ENCODE measurements at places on chromosomes 2 and 18.

DNA sequence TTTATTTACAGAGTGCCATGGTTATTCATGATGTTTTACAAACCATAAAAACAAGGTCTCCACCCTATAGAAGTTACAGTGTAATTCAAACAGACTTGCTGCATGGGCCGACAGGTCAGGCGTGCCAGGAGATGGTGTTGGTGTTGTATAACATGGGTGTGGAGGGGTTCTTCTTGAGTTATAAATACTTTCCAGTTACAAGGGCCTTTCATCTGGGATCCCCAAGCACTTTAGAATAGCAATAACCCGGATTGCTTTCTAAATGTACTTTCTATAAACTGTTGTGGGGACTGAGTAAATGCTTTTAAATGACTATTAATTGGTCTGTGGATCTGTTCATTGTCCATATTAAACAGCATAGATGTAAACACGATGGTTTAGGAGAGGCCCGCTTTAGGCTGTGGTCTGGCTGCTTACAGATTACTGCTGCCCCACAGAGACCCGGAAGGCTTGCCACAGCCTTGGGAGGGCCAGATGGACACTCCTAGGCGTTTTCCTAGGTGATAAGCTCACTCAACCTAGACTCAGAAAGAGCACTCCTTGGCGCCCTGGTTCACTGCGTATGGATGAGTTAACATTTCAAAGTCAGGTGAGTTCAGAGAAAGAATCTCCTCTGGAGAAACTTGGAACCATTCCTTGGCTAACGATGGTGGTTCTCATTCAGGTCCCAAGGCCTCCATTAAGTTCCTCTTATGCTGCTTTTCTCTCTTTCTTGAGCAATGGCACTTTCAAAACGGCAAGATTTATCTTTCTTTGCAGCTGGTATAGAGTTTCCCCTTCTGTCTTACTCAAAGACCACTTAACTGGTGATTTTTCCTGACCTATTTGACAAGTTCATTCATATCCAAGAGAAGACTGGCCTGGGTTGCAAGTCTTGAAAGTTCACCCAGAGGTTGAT is 3.6 kb upstream of the KIAA2012 start:
- DNase-seq = no peak

GRCh38 chr2:41626936-41627335 is 420.9 kb upstream of the PKDCC start:
- DNase-seq = no peak

DNA sequence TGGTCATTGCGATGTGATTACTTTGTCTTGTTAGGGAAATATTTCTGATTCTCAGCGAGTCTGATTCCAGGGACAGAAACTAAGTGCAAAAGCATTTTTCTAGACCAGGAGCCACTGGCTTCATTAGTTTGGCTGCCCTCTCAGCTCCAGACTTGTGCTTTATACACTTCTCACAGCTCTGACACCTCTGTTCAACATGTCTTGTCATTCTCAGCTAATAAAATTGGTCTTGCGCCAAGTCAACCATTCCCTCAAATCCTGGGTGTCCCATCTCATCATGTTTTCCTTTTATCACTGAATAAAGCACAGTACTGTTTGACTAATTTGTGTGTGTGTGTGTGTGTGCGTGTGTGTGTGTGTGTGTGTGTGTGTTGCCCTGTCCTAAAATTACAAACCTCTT is 215.5 kb upstream of the EPHA4 start:
- DNase-seq = no peak

DNA sequence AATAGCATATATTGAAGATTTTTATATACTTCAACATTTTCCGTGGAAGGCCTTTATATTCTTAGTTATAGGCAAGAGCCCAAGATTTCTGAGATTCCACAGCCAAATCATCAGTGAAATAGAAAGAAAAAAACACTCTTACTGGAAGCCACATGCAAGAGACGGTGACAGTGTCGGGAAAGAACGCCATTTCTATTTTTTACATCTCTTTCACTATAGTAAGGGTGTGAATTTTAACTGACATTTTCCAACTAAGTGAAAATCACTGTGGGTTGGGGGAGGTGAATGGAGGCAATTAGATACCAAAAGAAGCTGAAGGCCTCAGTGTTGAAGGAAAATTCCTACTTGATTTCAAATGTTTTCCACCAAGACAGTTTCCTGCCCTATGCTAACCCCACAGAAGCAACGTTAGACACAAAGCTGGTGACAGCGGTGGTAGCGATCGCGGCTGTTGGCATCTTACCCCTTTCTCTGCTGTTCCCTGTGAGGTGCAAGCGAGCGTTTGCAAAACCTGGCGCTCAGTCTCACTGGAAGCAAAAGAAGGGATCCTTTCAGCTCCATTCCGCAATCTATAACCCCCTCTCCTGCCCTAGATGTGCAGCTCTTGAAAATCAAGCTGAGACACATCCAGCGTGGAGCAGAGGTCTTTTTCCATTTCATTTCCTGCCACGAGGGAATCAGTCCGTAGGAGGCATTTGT is 20.0 kb downstream of the ID2 start:
- no peak for DNase-seq

DNA sequence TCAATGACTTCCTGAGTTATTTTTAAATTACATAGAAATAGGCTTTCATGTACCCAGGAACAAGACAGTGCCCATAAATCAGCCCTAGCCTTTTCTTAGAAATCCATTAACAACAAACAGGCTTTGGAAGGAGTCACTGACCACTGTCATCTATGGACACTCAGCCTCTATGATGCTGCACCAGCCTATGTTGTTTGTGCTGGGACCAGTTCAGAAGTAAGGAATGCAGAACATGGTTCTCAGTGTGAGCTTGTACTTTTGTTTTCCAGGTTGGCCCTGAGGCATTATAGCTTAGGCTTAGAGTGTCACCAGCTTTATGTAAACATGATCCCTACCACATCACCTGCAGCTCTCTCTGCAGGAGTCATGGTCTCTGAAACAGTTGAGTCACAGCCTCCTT is 335.7 kb upstream of the CDH7 start:
- DNase-seq = no peak

DNA sequence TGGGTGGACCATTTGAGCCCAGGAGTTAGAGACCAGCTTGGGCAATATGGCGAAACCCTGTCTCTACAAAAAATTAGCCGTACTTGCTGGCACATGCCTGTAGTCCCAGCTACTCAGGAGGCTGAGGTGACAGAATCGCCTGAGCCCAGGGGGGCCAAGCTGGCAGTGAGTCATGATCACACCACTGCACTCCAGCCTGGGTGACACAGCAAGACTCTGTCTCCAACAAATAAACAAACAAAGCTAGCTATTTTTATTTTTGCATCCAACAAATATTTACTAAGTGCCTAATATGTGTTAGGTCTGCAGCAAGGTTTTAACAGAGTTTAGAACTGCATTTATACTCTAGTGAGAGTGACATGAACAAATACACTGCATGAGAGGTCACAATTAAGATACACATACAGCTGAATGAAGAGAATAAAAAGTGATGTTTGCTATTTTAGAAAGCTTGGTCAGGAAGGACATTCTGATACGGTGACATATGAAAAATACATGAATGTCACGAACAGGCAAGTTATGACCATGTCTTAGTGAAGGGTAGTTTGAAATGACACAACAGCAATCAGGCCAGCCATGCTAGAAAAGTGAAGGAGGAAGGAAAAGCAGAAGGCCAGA is 83.2 kb upstream of the FRZB start:
- no peak for DNase-seq

- no peak for DNase-seq
These were observed 10.6 kb upstream of the TRABD2A start for GRCh38 chr2:84891355-84892010.

DNA sequence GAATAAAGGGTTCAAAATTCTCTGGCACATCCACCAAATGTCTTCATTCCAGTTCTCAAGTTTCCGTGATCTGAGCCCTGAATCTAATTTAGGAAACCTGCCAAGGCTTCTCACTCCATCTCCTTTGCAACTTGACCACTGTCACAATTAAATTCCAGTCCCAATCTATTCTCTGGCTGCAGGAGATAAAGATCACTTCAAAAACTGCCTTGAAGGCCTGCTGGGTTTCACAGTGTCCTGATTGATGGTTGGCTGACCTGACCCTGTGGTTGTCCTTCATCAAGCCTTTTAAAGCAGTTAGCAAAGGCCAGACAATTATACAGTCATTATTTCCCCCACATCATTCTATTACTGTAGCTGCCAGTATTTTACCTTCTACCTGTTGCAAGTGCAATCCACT is 60.3 kb upstream of the DNAJC10 start:
- no peak for DNase-seq

GRCh38 chr18:615092-615521 is 18.3 kb downstream of the CLUL1 start:
- no peak for DNase-seq

DNA sequence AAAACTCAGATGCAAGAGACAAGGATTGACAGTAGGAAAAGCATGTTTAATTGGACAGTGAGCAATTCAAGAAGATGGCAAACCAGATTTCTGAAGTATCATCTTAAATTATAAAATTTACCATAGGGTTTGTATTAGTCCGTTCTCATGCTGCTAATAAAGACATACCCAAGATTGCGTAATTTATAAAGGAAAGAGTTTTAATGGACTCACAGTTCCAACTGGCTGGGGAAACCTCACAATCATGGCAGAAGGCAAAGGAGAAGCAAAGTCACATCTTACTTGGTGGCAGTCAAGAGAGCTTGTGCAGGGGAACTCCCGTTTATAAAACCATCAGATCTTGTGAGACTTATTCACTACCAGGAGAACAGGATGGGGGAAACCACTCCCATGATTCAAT is 24.0 kb upstream of the NOL4 start:
- DNase-seq = no peak

GRCh38 chr2:16161085-16161565 is 220.8 kb downstream of the MYCN start:
- DNase-seq = no peak

DNA sequence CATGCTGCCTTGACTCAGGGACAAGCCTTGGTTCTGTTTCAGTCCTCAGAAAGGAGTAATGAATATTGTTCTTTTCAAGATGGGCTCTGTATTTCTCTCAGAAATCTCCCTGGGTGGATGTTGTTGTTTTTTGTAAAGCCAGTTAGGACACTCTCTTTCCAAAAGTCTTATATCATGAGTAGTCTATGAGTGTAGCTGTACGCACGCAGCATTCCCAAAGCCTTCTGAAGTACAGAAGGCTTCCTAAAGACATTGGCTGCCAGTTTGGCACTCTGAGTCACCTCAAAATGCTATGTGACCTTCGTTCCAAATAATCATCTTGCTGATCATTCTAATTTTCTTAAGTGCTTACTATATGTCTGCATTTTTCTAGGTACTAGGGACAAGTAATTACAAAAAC is 16.7 kb upstream of the GTF2A1L start:
- DNase-seq = no peak

DNA sequence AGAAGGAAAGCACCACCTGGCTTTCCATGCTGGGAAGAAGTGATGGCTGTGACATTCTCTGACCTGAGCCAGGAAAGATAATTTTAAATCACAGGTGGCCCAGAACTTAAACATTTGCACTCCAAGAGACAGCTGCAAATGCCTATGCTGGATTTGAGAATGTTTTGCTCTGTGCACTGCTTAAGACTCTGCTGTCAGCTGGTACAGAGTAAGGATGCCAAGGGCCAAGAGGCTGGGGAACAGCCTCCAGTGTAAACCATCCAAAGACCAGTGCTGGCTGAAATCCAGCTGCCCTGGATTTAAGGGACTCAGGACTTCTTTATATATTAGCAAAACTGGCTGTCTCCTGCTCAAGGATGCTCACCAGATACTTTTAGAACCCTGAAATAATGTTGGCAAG is 3.9 kb downstream of the HOXD8 start:
- DNase-seq = no peak

- no peak for DNase-seq
These were observed 1.5 kb upstream of the PROM2 start for GRCh38 chr2:95272781-95273180.

DNA sequence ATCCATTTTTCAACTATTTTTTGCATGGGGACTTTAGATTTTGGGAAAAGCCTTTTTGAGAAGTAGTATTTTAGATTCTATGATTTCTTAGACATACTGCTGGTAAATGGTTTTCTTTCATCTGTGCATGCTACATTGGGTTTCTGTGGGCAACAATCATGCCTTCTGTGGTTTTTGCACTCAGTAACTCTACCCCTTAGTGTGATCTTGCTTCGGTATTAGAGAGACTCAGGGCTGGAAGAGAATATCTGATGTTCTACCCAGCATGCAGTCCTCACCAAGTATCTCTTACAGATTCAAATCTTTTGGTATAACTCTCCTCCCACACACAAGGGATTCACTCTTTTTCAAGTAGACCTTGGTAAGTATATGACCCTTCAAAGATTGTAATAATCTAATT is 183.0 kb downstream of the PMAIP1 start:
- no peak for DNase-seq
